ENCODE measurements at places on chromosomes 2 and 18.
A peak's percentile ranks its signal among the peaks of the same experiment; 100 is the strongest.

DNA sequence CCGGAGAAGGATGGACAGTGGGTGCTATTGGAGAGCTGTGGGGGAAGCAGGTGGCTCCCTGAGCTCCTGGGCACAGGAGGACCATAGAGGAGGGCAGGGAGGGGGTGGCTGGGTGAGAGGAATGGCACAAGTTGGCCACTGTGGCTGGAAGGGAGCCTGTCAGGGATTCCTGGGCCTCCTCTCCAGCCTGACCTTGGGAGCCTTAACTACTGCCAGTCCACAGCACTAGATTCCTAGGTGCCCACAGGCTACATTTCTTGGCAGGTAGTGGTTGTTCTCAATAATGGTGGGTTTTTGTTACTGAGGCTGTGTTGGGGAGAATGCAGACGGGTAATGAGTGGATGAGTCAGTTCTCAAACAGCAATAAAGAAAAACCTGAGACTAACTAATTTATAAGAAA is 26.0 kb downstream of the EFHD1 start:
- DNase-seq: no peak

DNA sequence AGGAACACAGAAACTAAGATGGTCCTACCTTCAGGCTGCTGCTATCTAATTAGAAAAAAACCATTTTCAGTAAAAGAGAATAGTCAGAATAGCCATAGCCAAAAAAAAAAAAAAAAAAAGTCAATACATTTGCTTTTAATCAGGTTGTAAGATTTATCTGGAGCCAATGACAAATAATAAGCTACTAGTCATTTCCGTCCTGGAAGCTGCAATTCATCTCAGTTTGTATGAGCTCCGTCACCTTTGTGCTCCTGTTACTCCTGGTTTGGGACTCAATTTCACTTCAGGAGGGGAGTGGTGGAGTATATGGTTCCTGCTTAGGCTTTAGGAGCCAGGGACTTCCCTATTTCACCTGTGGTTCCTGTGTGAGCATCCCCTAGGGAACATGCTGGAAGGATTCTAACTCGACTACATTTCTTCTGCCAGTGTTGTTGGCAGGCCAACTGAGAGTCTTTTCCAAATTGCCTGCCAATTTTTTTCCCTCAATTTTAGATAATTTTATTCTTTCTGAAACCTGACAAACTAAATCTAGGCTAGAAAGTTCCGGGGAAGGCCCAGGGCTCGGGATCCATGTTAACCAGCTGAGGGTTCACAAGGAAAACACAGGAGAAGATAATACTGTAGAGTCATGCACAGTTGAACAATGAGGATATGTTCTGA is 481.8 kb downstream of the DLGAP1 start:
- DNase-seq: no peak

DNA sequence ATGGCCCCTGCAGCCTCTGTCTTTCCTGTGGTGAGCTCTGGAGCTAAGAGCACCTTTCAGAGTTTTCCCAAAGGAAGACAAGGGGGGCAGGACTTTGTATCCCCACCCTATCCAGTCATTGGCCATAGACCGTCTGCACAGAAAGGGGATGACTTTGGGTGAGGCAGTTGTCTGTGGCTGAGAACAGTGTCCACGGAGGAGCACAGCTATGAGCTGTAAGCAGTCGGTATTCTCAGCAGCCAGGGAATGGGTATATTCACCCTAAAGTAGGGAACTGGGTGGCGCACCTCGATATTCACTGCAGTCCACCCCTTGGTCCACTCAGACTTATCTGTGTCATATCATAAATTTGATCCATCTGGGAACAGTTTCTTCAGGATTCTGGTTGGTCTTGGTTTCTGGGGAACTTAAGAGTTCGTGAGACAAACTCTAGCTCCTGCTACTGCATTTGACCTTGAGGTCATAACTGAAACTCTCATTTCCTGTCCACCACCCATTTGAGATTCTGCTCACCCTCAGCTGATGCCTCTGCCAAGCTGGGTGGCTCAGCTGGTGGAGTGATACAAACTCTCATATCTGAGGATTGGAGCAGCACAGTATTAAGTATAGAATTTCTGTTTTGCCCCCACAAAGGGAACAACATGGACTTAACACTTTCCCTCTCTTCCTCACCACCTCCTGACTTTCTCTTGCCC is 45.2 kb upstream of the SCG2 start:
- peak; percentile 66 for DNase-seq

- DNase-seq: peak; percentile 57
Measured at GRCh38 chr2:199458009-199458805, 468 bp upstream of the SATB2 start.

GRCh38 chr2:102110171-102110570 is 32.4 kb upstream of the IL1R1 start:
- DNase-seq: no peak

GRCh38 chr18:12939162-12939561 is 8.6 kb upstream of the SEH1L start:
- DNase-seq: peak; percentile 21

DNA sequence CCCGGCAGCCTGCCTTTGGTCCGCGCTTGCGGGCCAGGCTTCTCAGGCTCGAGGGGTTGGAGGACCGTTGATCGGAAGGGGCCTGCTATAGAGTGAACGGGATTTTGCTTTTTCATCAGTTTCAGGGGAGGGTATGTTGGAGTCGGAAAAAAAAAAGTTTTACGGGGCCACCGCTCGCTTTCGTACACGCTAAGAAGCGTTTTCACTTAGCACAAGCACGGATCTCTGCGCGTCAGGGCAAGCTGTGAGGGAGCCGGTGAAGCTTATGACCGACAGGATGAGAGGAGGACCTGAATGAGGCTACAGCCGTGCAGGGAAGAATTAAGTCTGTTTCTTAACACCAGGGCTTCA is 443 bp downstream of the CPSF3 start:
- peak; percentile 64 for DNase-seq

GRCh38 chr2:34307636-34308035 is 708.5 kb upstream of the FAM98A start:
- DNase-seq: no peak

GRCh38 chr18:55245211-55245614 is 286.0 kb upstream of the CCDC68 start:
- DNase-seq: no peak

DNA sequence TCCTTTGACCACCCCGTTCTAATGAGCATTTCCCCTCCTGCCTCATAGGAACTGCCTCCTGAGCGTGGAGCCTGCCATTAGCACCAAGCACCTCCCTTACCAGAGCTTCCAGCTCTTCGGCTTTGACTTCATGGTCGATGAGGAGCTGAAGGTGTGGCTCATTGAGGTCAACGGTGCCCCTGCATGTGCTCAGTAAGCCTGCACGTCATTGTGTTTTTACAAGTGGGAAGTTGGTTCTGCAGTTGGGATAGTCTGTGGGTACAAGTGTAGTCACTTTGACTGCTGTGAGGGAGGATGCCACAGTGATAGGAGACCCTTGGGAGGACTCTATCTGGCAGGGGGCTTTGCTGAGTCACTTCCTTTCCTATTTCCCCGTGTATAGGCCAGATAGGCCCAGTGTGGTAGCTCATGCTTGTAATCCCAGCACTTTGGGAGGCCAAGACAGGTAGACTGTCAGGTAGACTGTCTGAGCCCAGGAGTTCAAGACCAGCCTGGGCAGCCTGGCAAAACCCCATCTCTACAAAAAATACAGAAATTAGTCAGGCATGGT is 22.0 kb upstream of the POLR1B start:
- no peak for DNase-seq

- DNase-seq: no peak
Measured at GRCh38 chr2:49719241-49719640, 564.9 kb upstream of the FSHR start.

GRCh38 chr2:234630801-234631261 is 133.9 kb upstream of the ARL4C start:
- DNase-seq: no peak

DNA sequence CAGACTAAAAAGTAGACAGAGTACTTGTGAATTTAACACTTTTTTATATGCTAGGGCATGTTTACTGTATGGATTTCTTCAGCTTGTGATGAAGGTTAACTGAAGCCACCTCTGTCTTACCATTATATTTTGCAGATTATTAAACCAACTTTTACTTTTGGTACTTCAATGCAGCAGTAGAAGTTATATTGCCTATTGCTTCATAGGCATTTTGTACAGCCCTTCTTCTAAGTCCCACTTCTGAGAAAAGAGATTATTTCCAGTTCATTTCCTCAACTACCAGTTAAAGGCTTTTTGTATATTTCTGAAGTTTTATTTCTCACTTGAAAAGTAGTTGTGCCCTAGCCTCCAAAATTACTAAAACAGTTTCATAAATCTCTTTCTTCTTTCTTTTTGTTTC is 256.4 kb upstream of the FBXO11 start:
- no peak for DNase-seq

- DNase-seq: peak; percentile 90
Measured at GRCh38 chr2:221517696-221518151, 54.4 kb downstream of the EPHA4 start.

All from GM12865 (cell line).